CD4-positive, alpha-beta T cell (primary cell): ENCODE measurements at places on chromosomes 1 and 21.

DNA sequence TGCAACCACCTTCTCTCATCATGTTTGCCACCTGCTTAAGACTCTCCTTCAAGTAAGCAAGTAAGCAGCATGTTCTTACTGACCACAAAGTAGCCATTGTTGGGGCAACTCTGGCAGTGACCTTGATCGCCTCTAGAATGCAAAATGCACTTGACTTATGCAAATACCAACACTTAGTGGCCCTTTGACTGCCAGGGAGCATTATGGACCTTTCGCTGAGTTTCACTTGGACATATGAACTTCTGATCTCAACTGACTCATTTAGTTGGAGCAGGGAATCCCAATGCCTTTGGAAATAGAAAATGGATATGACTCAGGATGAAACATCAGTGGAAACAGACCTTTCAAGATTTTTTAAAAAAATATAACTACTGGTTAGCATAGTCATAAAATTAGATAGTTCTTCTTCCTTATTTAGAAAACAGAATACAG, 6.1 kb upstream of the PLA2G5 start:
- DNase-seq = no peak

DNA sequence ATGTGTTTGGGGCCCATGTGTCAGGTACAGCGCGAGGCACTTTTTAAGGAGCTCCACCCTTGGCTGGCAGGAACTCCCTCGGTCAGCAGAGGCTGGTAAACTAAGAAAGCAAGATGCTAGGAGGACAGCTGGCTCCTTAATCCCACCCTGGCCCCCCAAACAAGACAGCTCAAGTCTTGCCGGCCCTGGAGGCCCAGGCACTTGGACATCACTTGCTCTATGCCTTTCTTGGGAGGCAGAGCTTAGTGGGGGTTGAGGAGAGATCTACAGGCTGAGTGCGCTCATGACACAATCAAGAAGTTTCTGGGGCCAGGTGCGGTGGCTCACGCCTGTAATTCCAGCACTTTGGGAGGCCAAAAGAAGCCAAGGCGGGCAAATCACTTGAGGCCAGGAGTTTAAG, 78.1 kb downstream of the CD34 start:
- DNase-seq = no peak

DNA sequence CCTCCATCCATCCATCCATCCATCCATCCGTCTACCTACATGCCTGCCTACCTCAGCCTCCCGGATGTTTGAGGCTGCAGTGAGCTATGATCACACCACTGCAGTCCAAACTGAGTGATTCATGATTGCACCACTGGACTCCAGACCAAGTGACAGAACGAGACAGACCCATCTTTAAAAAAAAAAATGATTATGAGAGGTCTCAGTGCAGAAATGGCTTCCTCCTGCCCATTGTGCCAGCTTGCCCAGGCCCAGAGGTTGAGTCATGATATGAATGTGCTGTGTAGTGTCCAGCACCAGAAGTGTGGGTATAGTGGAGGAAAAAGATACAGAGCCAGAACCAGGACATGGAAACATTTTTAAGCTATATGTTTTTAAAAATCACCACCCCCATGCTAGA, 149.9 kb downstream of the KIF26B start:
- no peak for DNase-seq

- no peak for DNase-seq
Measured at GRCh38 chr1:57719274-57719673, 295.4 kb upstream of the DAB1 start.
